Retinal pigment epithelial cell (primary cell): ENCODE measurements at places on chromosomes 11 and 22.

GRCh38 chr11:10659339-10660216 lies 34.0 kb downstream of the IRAG1 start:
- DNase-seq, result no peak

- no peak for DNase-seq
Observed at GRCh38 chr22:37406441-37407235, 20.6 kb downstream of the ELFN2 start.

DNA sequence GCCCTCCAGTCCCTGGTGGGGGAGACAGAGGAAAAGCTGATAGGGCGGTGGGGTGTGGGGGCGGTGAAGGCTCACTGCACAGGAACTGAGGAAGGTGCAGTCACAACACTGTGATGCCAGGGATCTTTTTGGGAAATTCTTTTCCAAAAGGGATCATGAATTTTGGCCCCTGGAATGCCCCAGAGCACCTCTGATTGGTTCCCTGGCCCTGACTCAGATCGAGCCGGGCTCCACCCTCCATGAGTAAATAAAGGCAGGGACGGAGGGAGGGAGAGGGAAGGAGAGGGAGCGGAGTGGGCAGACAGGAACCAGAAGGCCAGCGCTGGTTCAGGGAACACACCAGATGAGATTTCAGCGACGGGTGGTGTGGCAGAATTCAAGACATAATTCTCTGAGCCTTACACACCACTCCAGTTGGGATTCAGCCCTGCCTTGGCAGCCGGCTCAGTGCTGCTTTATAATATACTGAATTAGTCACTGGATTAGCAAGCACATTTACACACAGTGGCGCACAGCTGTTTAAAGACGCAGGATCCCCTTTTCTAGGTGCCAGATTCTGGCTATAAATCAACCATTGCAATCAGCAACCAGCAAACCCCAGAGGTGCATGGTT lies 80.3 kb downstream of the ETS1 start:
- peak; percentile 90 for DNase-seq

DNA sequence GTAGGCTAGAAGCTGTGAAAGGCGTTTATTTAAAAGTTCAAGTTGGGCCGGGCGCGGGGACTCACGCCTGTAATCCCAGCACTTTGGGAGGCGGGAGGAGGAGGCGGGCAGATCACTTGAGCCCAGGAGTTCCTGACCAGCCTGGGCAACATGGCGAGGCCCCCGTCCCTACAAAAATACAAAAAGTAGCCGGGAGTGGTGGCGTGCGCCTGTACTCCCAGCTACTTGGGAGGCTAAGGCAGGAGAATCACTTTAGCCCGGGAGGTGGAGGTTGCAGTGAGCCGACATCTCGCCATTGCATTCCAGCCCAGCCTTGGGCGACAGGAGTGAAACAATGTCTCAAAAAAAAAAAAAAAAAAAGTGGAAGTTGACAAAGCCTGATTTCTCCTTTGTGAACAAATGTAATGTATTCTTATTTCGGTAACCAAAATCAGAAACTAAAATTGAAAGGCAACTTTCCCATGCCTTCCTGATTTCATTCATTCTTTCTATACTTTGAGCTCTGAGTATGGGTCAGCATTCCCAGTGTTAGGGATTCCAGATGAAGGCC lies 825 bp downstream of the PTPMT1 start:
- no peak for DNase-seq

DNA sequence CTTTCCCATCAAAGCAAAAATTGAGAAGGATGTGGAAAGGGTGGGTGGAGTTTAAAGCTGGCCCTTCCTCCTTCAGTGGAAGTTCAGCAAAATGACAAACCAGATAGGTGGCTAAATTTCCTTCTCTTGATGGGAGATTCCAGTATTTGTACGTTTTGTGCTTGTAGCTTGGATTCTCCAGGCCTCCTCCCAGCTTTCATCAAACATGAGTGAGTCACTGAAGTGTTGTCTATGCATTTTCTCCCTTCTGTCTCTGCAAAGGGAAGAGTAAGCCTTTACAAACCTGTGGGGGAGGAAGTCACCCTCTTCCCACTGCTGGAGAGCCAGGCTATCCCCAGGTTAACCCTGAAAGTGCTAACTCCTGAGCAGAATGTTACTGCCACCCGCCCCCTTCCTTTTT lies 6.4 kb downstream of the MARK2 start:
- DNase-seq, result no peak

GRCh38 chr22:27185760-27186302 lies 528.4 kb downstream of the MIAT start:
- DNase-seq, result no peak

GRCh38 chr11:114083391-114084252 lies 24.1 kb downstream of the ZBTB16 start:
- DNase-seq, result no peak

DNA sequence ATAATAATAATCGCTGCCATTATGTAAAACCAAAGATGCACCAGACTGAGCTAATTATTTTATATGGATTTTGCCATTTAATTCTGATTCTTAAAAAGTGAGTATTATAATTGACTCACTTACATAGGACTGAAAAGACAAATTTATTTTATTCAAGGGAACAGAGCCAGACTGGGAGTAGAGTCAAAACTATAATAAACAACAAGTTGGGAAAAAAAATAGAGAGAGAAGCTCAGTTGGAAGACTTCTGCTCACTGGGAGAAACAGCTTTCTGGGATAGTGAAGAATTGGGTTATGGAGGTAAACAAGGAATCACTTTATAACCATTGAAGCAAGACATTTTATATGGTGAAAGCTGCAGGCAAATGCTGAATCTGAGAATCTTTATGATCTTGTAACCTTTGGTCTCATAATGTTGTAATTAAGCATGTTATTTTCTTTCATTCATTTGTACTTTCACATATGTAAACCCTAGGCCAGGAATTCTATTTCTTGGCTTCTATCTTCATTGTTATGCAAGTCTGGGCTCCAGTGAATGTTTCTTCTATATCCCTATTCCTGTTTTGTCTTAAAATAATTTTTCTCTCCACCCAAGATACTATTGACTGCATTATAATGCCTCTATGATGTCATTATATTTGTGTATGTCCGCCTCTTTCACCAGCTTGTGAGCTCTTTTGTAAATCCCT lies 725.3 kb upstream of the CCDC179 start:
- DNase-seq, result no peak
